ENCODE measurements at places on chromosomes 3 and 15. TPM values are rescaled to one million over a fixed set of nuclear protein-coding genes. Genes with fewer than 3 reads are reported as not detected.

DNA sequence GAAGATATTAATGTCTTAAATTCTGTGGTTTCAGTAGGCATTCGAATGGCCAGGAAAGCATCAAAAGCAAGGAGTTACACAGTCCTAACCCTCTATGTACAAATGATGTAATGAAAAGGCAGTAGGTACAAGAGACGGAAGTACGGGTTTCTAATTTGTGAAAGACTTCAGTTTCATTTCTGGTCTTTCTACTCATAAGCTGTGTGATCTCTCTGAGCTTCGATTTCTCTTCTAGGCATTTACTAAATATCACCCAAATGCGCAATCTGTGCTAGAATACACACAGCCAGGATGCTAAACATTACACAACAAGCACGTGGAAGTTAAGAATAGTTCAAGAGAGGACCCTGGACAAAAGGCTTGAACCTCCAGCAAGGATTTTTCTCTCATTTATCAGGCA, 17.9 kb upstream of the STIMATE start:
- DNase-seq: no peak

Gene CSTA
- not detected for total RNA-seq

Gene GPR62
- total RNA-seq: 0.06 TPM

Gene BCHE
- 29.1 TPM for total RNA-seq

- DNase-seq: no peak
These were observed 271.4 kb downstream of the CLSTN2 start for GRCh38 chr3:140206196-140207040.

GRCh38 chr3:182303169-182303568, 490.1 kb upstream of the ATP11B start:
- DNase-seq: no peak

Gene NR2E3
- 0.10 TPM for total RNA-seq

- no peak for DNase-seq
These were observed 26.0 kb downstream of the SLC12A6 start for GRCh38 chr15:34311563-34311962.

Gene ZBTB20
- 14.5 TPM for total RNA-seq

DNA sequence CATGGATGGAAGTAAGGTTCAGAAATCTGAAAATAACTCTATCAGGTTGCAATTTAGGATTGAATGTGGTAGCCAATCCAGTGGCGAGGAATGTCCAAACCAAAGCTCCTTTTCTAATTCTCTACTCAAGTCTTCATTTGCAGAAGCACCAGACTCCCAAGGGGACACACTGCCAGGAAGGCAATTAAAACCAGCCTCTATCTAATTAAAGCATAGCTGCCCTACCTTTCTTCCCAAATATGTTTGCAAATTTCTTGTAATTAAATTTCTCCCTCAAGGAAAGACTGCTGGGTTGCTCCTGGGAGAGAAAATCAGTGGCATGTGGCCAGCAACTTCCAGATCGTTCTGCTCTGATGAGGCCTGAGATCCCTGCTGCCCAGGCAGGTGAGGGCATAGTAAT, 153.4 kb upstream of the MCTP2 start:
- DNase-seq: no peak

Gene GCSAM
- not detected for total RNA-seq

Gene DNASE1L3
- 0.78 TPM for total RNA-seq

- no peak for DNase-seq
These were observed 173.5 kb upstream of the LRRN1 start for GRCh38 chr3:3625544-3626271.

GRCh38 chr15:74265046-74265639, 29.0 kb downstream of the CCDC33 start:
- DNase-seq: no peak

Gene XCR1
- total RNA-seq: not detected

- no peak for DNase-seq
These were observed 53.8 kb downstream of the LRRK1 start for GRCh38 chr15:100972975-100973350.

DNA sequence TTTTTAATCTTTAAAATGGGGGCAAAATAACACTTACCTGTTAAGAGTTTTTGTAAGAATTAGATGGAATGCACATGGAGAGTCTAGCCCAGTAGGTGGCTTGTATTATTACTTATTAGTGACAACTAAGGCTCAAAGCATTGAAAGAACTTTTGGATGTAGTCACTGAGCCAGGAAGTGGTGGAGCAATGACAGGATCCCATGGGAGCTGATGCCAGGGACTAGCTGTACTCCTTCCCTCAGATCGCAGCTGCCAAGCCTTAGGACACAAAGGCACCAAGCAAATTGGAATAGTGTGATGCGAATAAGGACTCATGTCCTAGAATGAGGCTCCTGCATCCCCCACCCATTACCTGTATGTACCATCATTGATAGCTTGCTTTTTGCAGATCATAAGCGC, 370.4 kb upstream of the RGMA start:
- DNase-seq: no peak

Gene POPDC2
- 1.3 TPM for total RNA-seq

DNA sequence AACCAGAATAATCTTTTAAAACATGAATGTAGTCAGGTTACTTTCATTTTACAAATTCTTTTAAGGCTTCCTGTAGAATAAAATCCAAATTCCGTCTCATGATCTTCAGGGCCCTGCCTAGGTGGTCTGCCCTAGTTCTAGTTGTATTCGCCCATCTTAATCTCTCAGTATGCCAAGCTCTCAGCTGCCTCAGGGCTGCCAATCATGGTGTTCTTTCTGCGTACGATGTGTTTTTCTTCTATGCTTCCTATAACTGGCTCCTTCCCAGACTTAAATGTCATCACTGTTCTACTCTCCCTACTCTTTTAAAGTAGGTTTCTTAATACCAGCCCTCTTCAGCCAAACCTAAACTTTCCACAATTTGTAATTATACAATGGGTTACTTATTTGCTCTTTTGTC, 107.4 kb downstream of the GREM1 start:
- no peak for DNase-seq

DNA sequence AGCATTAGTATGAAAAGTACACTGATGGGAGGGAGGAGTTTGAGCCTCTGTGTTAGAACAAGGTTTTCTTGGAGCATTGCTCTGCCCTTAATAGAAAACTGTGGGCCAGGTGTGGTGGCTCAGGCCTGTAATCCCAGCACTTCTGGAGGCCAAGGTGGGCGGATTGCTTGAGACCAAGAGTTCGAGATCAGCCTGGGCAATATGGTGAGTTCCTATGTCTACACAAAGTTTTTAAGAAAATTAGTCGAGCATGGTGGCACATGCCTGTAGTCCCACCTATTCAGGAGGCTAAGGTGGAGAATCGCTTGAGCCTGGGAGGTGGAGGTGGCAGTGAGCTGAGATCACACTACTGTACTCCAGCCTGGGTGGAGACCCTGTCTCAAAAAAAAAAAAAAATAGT, 103.7 kb downstream of the ATP10A start:
- no peak for DNase-seq

DNA sequence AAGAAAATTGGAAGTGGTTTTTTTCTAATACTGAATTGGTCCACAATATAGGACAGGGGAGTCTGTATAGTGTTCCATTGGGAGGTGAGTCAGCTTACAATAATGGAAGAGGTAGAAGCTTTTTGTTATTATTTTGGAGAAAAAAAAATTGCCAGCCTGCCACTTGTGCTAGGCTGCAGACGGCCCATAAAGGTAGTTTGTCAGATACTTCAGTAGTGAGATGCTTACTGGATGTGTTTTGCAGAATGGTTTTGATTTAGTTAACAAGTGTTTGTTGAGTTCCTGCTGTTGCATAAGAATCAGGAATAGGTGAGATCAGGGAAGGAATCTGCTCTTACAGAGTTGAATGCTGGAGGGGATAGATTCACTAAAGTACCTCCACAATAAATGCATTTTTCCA, 1.0 kb downstream of the DTWD1 start:
- no peak for DNase-seq

Gene HEG1
- 45.7 TPM for total RNA-seq

DNA sequence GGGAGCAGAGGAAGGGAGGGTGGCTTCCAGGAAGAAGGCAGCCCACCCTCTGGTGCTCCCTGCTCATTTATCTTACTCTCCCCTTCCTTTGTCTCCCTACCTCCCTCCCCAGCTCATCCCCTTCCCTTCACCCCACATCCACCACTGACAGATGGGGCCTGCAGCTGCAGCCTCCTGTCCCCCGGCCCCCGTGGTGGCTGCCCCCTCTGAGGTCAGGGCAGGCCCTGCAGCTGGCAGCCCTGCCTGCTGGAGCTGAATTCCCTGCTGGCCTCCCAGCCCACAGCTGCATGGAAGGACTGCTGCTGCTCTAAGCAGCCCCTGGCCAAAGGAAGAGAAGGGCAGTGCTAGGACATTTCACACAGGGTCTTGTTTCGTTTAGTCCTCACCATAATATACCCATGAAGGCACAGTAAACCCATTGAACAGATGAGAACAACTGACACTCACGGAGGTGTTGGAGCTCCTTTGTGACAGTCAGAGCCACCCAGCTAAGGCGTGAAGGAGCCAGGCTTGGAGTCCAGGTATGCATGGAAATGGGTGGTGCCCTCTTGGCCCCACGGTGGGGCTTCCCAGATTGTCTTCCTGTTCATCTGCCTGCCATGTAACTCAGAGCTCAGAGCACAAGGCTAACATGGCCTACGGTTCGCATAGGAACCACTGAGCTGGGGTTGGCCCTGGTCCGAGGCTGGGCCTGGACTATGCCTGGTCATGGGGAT, 121.7 kb upstream of the PRR20G start:
- no peak for DNase-seq

Gene ANKRD34C
- total RNA-seq: not detected

Gene PPP1R2
- total RNA-seq: 24.7 TPM

GRCh38 chr3:145780301-145780700, 380.7 kb downstream of the PLOD2 start:
- DNase-seq: no peak

DNA sequence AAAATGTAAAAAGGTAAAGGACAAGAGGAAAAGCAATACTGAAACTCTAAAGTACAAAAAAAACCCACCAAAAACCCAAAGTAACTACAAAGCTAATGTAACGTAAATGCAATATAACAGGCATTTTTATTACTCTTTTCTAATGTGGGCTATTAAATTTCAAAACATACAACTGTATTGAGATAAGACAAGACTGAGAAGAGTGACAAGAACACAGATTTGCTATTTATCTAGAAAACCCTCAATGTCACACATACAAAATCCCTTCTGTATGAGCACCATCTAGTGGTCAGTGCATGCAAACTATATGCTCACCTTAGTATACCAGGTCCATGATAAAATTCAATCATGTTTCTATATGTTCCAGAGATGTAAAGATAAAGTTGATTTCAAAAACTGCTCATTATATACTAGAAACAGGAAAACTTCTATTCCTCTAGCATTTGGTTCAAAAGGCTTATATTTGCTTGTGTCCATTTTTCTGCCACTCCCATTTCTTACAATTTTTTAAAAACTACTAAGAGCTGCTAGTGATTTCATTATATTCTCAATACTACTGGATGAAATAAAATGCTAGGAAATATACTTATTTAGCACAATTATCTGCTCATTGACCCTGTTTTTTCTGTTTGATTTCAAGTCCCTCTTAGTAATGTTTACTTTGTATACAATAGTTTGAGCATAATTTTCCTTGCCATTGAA, 111.4 kb downstream of the DLG1 start:
- peak; percentile 44 for DNase-seq

DNA sequence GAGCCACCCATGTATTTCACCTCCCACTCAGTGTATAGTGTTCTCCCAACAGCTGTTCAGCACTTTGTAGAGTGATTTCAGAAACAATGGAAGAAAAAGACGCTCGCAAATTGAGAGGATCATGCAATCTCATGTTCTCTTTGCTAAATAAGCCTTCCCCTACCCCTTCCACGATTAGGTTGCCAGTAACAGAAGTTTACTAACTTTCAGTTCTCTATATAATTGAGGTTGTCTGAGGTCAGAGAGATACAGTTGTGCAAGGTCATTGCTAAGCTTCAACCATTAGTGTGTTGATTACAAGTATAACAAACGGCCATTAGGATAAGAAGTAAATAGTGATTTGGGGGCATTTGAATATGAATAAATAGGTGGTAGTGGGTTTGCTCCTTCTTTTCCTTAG, 99.6 kb downstream of the TUSC7 start:
- DNase-seq: no peak

GRCh38 chr3:181629711-181630110, 82.0 kb upstream of the SOX2 start:
- no peak for DNase-seq

- no peak for DNase-seq
These were observed 691.3 kb downstream of the ZPLD1 start for GRCh38 chr3:103126115-103126514.

Gene THUMPD3
- 16.6 TPM for total RNA-seq

- DNase-seq: no peak
These were observed at the start of gene PAK6 for GRCh38 chr15:40238532-40239403. TSS of gene PAK6 (plus strand) at chr15:40239063. CDS start at chr15:40264786, 25,723 bp downstream.

- DNase-seq: no peak
These were observed 83.9 kb downstream of the CD47 start for GRCh38 chr3:108006881-108007331.

- DNase-seq: no peak
These were observed 87.0 kb downstream of the SV2B start for GRCh38 chr15:91186904-91187656.

DNA sequence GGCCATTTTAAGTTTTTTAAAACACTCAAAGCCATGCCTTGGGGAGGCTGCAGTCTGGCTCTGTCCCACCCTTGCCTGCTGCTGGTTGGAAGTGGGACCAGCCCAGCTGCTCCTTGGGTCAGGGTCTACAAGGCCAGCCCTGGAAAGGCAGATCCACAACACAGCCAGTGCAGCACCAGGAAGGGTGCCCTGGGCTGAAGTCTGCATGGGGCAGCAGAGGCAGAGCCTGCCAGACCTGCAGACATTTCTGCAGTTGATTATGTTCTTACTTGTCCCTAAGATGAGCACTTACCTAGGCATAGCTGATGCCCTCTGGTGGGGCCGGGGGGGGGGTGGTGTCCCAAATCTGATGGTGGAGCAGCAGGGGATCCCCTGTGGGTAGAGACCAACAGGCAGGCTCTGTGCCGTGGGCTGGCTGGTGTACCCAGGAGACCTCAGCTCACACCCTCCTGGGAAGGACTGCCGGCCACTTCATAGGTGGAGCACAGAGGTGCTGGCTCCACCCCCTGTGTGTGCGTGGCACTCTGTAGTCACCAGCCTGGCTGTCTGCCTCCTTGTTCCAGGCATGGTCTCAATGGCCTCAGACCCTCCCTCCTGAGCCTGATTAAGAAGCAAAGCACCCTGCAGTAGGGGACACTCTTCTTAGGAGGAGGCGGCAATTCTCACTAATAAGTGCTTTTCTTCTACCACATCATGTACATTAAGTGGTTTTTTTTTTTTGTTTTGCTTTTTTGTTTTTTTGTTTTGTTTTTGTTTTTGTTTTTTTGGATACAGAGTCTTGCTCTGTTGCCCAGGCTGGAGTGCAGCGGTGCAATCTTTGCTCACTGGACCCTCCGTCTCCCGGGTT, 97.4 kb upstream of the KLF13 start:
- no peak for DNase-seq

Measured in glomerular endothelial cell (primary cell).